GM23338 (cell line): ENCODE measurements at places on chromosomes 11 and 22.

GRCh38 chr11:65791719-65792213, 4.9 kb downstream of the OVOL1 start:
- peaks cover 22% of the 10 kb centered on the region for H3K27me3 ChIP-seq
- no peak overlapping the region for H3K27ac ChIP-seq
- H3K36me3 ChIP-seq, result no peaks in the 10 kb centered on the region

- peaks cover 22% of the 10 kb centered on the region for H3K4me1 ChIP-seq
- H3K27ac ChIP-seq, result no peak overlapping the region
- no peak for DNase-seq
- H3K27me3 ChIP-seq, result no peaks in the 10 kb centered on the region
- H3K4me3 ChIP-seq, result no peak overlapping the region
Measured at GRCh38 chr22:17228725-17229126, 9.5 kb upstream of the ADA2 start.

DNA sequence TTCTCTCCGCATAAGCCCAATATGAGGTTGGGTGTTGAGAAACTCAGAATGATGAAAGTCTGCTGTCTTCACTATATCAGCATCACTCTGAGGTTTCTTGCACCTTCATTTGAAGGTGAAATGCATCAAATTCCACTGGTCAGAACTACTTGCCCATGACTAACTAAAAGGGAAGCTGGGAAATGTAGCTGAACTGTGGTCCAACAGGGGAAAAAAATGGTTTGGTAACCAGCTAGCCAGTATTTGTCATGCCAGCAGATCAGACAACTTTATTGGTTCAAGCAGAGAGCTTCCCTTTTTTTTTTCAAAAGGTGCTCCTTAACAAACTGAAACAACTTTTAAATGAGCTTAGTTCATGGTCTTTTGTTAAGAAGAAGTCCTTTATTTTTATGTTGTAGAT, 14.2 kb upstream of the PIK3C2A start:
- DNase-seq, result no peak
- H3K4me3 ChIP-seq, result no peak overlapping the region
- H3K36me3 ChIP-seq, result no peaks in the 10 kb centered on the region
- no peaks in the 10 kb centered on the region for H3K27me3 ChIP-seq
- no peak overlapping the region for H3K27ac ChIP-seq
- peaks cover 7% of the 10 kb centered on the region; the same call in 1 of the 2 replicates for H3K4me1 ChIP-seq

- H3K4me3 ChIP-seq, result no peak overlapping the region
- H3K4me1 ChIP-seq, result peaks cover 3% of the 10 kb centered on the region
- H3K27me3 ChIP-seq, result 0 out of 2 replicates have a peak, but pooled peaks cover 11% of the 10 kb centered on the region
- H3K27ac ChIP-seq, result no peak overlapping the region
- H3K36me3 ChIP-seq, result no peaks in the 10 kb centered on the region
- DNase-seq, result peak; percentile 87
Measured at GRCh38 chr22:39543095-39543494, 10.5 kb upstream of the RPS19BP1 start.

- no peak for DNase-seq
- H3K27ac ChIP-seq, result no peak overlapping the region
- peaks cover 100% of the 10 kb centered on the region for H3K27me3 ChIP-seq
- H3K4me3 ChIP-seq, result no peak overlapping the region
Measured at GRCh38 chr22:22430111-22430820, 78.3 kb downstream of the ZNF280B start.

GRCh38 chr11:104369761-104370160, 205.8 kb upstream of the PDGFD start:
- H3K27ac ChIP-seq, result no peak overlapping the region
- H3K4me3 ChIP-seq, result no peak overlapping the region
- no peaks in the 10 kb centered on the region for H3K4me1 ChIP-seq
- no peaks in the 10 kb centered on the region for H3K27me3 ChIP-seq
- H3K36me3 ChIP-seq, result no peaks in the 10 kb centered on the region
- no peak for DNase-seq

- no peak for DNase-seq
- H3K4me1 ChIP-seq, result peaks cover 17% of the 10 kb centered on the region; the same call in 1 of the 2 replicates
- no peaks in the 10 kb centered on the region for H3K36me3 ChIP-seq
- H3K27me3 ChIP-seq, result no peaks in the 10 kb centered on the region
- H3K27ac ChIP-seq, result 0 out of 2 replicates have a peak overlapping the region, but pooled peaks have one; percentile 32
- H3K4me3 ChIP-seq, result no peak overlapping the region
Measured at GRCh38 chr11:14079011-14079410, 116.5 kb downstream of the SPON1 start.

DNA sequence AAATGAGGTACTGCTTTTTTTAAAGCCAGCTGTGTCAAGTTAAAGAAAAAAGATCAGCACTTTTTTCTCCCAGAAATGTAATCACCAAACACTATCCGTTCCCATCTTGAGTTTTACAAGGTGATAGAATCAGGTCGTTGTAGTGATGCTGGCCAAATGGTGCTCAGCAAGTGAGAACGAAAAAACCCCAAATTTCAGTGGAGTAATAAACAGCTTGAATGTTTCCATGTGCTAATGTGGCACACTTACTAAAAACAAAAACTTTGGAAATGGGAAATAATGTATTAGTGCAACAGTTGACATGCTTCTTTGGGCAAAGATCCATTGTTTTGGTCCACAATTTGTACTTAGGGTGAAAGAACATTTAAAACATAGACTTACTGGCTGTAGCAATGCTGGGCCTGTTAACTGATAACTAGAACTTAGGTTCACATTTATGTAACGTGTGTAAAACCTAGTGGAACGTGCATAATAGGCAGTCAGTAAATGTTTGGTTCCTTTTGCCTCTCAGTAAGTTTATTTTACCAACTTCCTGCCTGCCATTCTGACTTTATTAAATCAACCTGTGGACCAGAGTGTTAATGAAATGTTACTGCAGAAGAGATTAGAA, 15.4 kb upstream of the GDPD4 start:
- no peak overlapping the region for H3K27ac ChIP-seq
- H3K4me1 ChIP-seq, result no peaks in the 10 kb centered on the region
